NCI-H2029 (cell line): ENCODE measurements at places on chromosomes 1 and 21.

DNA sequence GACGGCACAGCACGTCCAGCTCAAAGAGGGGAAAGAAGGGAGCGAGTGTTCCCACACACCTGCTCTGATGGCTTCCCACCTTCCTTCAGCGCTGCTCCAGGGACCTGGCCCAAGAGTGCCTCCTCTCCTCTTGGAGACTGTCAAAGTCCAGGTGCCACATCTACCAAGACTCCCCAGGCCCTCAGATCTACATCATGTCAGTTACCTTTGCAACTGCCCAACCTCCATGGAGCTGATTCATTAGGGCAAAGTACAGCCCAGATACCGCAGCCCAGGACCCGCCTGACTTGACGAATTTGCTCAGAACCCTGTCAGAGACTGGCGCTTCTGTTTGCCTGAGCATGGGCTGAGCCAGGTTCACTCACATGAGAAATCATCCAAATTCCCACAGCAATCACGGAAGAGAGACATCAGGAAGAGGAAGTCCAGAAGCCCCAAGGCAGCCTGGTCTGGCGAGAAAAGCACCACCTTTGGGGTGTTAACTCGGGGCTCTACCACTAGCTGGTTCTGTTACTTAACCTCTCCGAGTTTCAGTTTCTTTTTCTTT, at the start of gene SEC16B:
TSS of gene SEC16B (minus strand) at position 234 of the 547 bp plus-strand sequence. CDS start 2,077 bp downstream, outside the sequence.
- DNase-seq, result no peak

DNA sequence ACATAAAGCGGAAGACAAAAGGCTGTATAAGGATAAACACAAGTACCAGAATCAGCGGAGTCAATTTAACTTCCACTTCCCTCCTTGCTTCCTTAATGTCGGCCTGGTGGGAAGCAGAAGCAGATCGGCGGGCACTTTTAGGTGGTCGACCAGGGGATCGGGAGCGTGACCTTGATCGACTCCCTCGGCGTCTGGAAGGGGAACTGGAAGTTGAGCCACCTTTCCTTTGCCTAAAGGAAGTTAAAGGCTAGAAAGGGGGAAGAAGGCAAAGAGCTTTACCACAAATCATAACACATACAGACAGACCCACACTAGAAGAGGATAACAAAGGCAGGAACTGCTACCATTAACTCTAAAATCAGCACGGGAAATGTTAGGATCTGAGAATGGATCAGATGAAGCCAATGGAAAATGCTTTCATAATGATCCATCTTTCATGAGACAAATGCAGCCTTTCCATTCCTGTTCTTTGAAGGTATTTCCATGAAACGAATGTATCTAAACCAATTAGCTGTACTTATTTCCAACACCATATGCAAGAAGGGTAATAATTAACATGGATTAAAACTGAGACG, 5.7 kb downstream of the LBR start:
- no peak for DNase-seq

- DNase-seq, result no peak
Observed at GRCh38 chr1:163083690-163084089, 14.5 kb downstream of the RGS4 start.

DNA sequence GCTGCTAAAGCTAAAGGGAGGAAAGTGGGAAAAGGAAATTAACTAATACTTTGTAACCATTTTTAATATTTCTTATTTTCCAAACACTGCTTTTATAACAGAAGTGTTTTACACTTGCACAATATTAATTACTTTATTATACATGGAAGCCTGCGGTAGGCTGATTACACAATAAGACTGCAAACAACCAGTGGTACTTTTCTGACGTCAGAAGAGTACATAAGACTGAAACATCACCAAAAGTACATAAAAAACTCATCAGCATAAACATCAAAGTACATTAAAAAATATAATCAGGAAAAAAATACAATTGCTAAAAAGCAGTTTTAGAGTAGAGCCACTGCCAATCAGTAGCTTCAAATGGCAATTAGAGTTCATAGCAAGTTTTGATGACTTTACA, 4.6 kb downstream of the ZNF281 start:
- no peak for DNase-seq

DNA sequence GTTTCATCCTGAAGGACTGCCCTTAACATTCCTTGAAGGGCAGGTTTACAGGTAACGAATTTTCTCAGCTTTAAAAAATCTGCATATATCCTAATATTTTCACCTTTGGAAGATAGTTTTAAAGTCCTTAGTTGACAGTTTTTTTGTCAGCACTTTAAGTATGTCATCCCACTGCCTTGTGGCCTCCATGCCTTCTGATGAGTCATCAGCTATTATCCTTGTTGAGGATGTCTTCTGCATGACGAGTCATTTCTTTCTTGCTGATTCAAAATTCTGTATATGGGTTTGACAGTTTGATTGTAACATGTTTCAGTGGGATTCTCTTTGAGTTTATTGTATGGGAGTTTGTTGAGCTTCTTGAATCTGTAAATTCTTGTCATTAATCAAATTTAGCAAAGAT, 500.6 kb downstream of the DISC1 start:
- DNase-seq, result no peak

- peak; percentile 49 for DNase-seq
Observed at GRCh38 chr1:119453021-119453420, 38.1 kb downstream of the HSD3B2 start.

DNA sequence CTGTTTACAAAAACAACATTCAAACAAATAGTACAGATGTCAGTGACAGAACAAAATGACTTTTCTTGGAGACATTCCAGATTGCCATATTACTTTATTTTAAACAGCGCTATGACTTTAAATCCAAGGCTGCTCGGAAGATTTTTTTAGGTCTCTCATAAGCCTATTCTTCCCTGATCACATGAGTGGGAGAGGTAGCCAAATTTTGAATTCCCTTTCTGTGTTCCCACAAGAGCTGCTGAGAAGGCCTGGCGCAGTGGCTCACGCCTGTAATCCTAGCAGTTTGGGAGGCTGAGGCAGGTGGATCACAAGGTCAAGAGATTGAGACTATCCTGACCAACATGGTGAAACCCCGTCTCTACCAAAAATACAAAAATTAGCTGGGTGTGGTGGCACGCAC, 53.7 kb downstream of the SLC35A3 start:
- DNase-seq, result no peak

GRCh38 chr1:199020051-199020450, 381.2 kb downstream of the PTPRC start:
- no peak for DNase-seq

DNA sequence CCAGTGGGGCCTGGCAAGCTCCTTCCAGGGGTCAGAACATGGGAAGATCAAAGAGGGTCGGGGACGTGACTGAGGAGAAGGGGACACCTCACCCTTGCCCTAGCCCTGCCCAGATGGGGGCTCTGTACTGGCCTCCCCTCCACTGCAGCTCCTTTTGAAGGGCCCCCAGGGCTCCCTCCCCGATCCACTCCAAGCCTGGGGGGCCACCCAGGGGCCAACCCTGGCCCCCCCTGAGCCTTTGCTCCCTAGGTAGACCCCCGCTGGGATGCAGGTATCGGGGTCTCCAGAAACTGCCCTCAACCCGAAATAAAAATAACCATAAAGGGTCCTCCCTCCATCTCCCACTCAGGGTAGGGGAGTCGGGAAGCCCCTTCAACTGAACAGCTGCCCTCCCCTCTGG, 37.4 kb upstream of the FAM131C start:
- DNase-seq, result no peak

DNA sequence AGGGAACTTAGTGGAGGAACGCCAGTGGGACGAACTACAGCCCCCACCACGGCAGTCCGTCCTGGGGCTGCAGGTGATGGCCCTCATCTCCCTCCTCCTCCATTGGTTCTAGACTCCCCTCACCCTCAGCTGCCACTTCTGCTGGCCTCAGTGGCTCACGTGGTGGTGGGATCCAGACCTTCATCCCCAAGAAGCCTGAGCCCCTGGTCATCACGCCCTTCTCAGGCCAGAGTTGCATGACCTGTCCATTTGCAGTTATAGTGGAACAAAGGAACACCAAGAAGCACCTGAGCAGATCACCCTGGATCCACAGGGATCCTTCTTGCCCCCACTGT, 13.0 kb upstream of the FAM110D start:
- no peak for DNase-seq

GRCh38 chr21:41976611-41977010, 22.8 kb upstream of the C2CD2 start:
- no peak for DNase-seq

GRCh38 chr1:244112636-244113035, 61.6 kb downstream of the ZBTB18 start:
- no peak for DNase-seq

DNA sequence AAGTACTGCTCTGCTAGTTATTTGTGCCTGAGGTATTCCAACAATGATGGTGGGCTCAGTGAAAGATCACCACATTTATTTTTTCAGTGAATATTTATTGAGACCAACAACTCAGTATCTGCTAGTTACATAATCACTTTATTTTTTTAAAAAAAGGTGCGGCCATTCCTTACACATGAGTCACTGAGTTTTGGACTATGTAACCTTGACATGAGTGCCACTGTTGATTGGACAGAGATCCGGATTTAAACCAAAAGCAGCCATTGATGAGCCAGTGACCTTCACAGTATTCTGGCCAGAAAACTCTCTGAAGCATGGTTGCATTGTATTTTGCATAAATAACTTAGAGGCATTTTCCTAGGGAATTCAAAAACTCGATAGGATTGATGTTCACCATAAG, 79.5 kb downstream of the NUF2 start:
- DNase-seq, result no peak
